Activated CD4-positive, alpha-beta memory T cell treated with anti-CD3 and anti-CD28 coated beads, Interleukin-2, amount 10 ng/mL, durations not matched to agents 7 days and 5 days (primary cell): ENCODE measurements at places on chromosomes 13 and 19.

GRCh38 chr19:41708481-41708880 is at the start of gene CEACAM5:
TSS of gene CEACAM5 (plus strand) at chr19:41708626. CDS start at chr19:41708732, 106 bp downstream.
- no peak for DNase-seq

DNA sequence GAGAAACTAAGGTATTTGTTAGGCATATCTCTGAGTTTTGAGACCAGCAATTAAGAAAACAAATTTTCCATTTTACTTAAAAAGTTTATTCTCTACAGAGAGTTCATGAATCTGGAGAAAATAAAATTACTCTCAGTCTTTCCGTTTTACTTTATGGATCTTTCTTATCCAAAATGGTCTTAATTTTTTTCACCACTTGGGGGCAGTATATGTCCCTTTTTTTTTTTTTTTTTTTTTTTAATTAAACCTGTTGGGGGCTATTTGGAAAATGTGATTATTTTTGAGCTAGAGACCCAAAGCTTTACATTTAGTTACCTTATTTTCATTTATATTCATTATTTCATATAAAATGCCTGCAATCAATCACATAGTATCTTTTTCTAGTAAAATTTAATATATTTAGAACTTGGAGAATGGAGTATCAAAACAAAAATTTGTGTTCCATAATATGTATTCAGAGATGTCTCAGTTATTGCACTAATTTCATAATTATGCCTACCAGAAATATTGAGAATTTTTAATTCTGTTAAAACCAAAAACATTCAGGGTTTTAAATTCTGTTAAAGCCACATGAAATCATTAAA is 27.1 kb downstream of the PIBF1 start:
- DNase-seq, result no peak

- no peak for DNase-seq
Observed at GRCh38 chr19:49492573-49493405, 3.4 kb upstream of the RPS11 start.

DNA sequence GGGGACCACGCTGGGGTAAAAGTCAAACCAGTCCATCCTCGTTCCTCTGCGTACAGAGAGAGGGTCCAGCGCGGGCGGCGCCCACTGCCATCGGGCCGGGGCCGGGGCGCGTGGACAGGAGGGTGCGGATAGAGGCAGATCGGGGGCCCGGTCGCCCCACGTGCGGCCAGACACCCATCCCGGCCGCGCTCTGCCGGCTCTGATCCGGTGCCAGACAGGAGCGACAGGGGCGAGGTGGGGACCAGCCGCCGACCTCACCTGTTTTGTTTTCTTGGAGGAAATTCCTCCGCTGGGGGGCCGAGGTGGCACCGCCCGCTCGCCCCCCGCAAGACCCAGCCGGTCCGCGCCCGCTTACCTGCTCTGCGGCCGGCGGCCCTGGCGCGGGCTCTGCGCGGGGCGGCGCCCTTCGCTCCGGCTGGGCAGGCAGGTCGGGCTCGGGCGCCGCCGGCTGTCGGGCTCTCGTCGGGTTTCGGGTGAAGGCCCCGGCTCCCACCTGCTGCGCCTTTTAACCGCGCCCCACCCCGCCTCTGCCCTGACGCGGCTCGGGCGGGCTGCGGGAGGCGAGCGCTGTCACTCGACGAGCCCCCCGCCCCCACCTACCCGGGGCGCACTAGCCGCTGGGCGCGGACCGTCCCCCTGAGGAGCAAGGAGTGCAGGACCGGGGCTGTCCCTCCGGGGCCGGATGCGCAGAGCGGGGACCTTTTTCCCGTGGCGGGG is at the start of gene GJB6:
GJB6 (minus strand) TSS at position 481 of the 717 bp plus-strand sequence. CDS start 8,839 bp downstream, outside the sequence.
- DNase-seq, result peak; percentile 34

GRCh38 chr13:30463787-30464495 is 1.8 kb downstream of the HMGB1 start:
- peak; percentile 86 for DNase-seq
